Colonic mucosa (tissue), 4 donors: ENCODE measurements at places on chromosomes 5 and 9. TPM values are rescaled to one million over a fixed set of nuclear protein-coding genes. Genes with fewer than 3 reads are reported as not detected.

ANKRD33B gene
- total RNA-seq = 0.47 TPM

SLC34A1 gene
- total RNA-seq = not detected

CDH6 gene
- total RNA-seq = 0.52 TPM

QRFP gene
- total RNA-seq = 0.77 TPM

EIF4E1B gene
- total RNA-seq = not detected

RALGPS1 gene
- total RNA-seq = 22.6 TPM

TLR4 gene
- total RNA-seq = 3.2 TPM

COL15A1 gene
- total RNA-seq = 6.0 TPM

CAVIN4 gene
- not detected for total RNA-seq

IGFBPL1 gene
- total RNA-seq = 0.82 TPM

PCDHA1 gene
- total RNA-seq = not detected

FAM153A gene
- total RNA-seq = 0.52 TPM

BRD3OS gene
- 5.2 TPM for total RNA-seq

OBP2B gene
- total RNA-seq = not detected

DNA sequence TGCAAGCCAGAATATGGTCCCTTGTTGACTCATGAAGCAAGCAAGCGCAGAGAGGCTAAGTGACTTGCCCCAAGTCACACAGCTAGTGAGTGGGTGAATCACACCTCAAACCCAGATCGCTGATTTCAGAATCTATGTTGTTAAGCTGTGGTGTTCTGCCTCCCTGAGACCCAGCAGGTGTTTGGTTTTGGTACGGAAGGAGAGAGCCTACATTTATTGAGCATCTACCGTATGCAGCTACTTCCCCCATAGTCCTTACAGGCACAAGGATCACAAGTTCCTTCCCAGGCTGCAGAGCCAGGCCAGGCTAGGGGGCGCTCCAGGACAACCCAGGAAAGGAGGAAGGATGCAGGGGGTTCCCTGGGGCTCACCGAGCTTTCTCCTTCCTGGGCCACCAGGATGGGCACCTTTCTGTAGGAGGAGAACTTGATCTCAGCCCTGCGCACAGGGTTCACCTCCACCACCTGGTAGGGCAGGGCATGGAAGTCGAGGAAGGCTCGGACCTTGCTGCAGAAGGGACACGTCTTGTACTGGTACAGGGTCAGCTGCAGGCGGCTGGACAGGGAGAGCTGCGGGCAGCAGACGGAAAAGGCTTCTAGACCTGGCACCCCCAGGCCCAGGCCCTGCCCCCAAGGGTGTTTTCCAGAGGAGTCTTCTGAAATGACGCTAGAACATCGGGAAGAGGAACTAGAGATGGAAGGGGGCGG lies 2.5 kb downstream of the PTGES2 start:
- peak; percentile 90 for DNase-seq

- DNase-seq = no peak
Observed at GRCh38 chr9:82597241-82598203, 465.4 kb downstream of the RASEF start.

DNA sequence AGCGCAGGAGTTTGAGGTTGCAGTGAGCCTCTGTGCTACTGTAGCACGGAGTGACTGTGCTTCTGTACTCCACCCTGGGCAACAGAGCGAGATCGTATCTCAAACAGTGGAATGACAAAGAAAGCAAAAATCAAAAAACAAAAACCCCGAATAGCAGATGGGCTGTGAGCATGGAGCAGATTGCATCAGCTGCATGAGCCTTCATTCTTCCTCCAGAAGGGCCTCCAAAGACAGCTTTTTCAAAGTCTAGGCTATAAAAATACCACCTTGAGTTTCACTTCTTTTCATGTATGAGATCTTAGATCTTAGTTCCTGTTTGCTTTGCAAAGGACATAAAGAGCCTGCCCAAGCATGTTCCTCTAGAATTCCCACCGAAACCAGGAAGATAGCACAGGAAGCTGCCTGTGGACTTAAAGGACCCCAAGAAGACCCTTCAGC lies 15.0 kb upstream of the HSPB3 start:
- DNase-seq = no peak

DNA sequence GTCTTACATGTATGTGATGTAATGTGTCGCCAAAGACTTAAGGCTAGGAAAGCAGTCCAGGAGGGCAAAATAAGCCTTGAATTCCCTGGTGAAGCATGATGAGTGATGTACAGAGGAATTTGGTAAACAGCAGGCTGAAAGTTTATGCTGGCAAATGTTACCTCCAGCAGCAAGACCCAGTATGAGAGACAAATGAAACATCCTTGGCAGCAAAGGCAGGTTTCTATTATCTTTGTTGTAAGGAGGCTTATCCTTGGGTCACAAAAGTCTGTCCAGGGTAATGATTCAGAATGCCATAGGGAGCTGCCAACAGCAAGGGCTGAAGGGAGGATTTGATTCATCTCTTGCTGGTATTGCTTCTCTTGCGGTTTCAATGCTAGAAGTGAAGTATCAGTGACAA lies 75.9 kb upstream of the HTR4 start:
- no peak for DNase-seq

DNA sequence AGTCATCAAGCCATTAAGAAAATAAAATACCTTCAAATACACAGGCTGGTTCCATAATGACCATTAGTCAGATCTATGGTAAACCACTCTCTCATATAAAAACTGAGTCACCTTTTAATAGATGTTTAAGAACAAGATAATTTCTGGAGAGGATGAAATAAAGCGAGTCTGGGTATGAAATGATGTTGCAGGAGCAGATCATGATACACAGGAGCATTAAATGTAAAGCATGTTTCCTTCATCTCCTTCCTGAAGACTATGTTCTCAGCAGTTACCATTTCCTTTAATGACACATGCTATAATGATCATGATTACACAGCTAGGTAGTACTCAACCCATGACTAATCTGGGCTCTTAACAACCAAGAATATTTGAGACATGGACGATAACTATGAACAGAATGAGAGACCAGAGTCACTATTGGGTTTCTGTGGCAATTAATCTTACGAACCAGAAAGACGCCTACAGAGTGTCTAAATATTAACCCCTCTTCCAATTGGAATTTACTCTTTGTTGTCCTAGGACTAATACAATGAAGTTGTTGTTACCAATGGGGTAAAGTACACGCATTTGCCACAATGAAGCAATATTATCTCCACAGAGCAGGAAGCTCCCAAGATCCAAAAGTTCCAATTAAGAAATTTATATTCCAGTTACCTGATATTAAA lies 105.6 kb downstream of the NR6A1 start:
- no peak for DNase-seq

DNA sequence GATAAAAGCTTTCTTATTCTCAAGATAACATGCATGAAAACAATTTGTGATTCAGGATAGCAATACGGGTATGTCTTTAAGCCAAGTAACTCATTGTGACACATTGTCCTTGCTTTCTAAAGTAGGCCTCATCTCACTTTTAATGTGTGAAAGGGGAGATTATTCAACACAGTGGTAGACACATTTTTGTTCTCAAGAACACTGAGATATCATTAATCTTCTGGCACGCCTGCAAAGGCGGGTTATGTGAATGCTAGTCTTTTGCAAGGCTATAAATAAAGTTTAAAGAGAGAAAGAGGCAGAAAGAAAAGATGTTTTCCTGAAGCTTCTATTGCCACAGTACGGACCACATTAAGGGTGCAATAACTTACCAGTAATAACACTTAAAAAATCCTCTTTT lies 181.8 kb upstream of the MEF2C start:
- DNase-seq = no peak

- no peak for DNase-seq
Observed at GRCh38 chr9:100939636-100940035, 88.9 kb upstream of the PLPPR1 start.

- DNase-seq = no peak
Observed at GRCh38 chr9:75896193-75896592, 5.7 kb downstream of the PCSK5 start.

GRCh38 chr5:84292000-84292642 lies 92.6 kb downstream of the EDIL3 start:
- no peak for DNase-seq

DNA sequence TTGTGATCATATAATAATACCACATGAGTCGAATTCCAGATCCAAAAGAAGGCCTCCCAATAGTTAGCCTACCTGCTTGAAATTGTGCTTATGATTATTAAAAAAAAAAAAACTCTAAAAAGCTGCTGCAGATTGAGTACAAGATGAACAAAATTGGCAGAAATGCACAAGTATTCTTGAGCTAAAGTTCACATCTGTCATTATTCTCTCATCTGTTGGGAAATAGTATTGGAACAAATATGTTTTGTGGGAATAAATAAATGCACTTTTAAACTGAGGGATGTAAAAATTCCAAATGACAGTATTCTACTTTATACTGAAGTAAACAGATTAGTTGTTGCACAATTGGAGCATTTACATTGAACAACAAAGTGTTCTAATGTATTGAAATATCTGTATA lies 15.7 kb downstream of the DAB2 start:
- no peak for DNase-seq

- DNase-seq = no peak
Observed at GRCh38 chr9:115422932-115423440, 305.0 kb upstream of the TNC start.

DNA sequence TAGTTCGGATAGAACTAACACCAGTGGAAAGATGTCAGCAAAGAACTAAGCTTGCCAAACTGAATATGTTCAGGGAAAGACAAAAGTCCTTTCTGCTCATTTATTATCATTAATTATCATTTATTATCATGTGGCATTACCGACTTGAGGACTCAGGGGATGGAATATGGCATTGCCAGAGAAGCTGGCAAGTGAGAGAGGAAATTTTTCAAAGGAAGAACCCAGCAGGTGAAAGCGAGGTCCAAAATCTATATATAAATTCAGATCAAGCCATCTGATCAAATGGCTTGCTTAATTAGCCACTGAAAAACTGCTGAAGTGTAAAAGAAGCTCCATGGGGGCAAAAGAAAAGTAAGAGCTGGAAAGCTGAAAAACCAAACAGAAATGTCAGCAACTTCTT lies 1049.6 kb upstream of the SEMA6A start:
- DNase-seq = no peak

- DNase-seq = no peak
Observed at GRCh38 chr9:116144555-116144954, 9.0 kb upstream of the PAPPA start.

- no peak for DNase-seq
Observed at GRCh38 chr9:121662891-121663580, 11.6 kb downstream of the DAB2IP start.

- no peak for DNase-seq
Observed at GRCh38 chr9:79684711-79685575, 113.2 kb downstream of the TLE4 start.

DNA sequence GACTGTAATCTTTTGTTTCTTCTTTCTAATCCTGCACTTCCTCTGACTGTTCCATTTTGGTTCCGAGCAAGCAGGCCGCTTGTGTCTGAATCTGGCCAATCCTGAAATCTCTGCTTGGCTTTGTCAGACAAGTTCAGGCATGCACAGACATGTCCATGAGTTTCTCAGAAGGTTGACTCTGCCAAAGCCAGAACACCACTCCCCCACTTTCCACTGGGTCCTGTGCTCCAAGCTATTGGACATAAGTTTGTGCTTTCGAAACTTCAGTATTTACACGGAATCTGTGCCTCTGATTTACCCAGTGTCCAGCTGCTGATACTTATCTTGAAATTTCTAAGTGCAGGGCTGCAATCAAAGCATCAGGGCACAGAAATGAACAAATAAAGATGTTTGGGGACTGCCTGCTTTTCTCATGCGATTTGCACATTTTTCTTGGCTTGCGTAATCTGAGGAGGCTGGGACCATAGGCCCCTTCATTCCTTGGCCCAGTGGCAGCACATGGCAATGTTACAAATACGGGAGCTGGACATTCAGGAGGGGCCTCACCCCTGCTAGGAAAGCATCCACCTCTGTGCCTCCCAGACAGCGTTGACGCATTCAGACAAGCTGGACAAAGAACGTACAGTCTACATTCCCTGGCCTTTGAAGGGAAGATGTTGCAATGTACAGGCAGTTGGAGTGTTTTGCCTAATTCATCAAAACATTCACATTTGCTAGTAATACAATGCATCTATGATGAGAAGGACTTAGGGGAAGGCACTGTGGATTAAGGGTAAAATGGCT lies 209.2 kb upstream of the PAPPA start:
- DNase-seq = peak; percentile 31

GRCh38 chr9:35510754-35511428 lies 21.0 kb downstream of the RUSC2 start:
- DNase-seq = peak; percentile 77

DNA sequence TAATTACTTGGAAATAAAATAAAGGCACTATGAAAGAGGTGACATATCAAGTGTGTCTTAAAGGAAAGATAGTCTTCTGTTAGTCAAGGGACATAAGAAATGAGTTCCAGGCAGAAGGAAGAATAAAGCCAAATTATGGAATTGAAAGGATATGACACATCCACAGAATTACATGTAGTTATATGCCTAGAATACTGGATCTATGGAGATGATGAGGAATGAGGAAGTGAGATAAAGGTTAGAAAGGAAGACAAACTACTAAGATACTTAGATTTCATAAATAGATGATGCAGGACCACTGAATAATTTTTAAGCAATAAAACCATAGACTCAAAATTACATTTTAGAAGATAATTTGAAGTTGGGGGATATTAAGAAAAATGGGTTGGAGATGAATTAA lies 609.8 kb downstream of the PTPRD start:
- DNase-seq = no peak

DNA sequence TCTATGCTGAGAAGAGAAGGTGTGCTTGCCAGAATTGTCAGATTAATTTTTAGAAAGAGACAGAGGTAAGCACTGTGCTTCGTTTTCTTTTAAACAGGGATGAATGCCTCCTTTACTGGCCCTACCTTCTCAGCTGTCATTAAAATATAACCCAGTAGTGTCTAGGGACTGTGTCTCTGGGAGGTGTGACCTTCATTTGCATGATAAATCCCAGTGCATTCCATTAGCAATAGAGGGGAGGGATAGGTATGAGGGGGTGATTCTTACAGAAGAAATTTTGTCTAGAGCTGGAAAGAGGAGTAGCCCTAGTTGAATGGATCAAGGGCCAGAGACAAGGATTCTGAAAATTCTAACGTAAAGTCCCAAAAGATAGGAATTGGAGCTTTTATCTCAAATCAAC lies 351.5 kb downstream of the BNC2 start:
- no peak for DNase-seq

DNA sequence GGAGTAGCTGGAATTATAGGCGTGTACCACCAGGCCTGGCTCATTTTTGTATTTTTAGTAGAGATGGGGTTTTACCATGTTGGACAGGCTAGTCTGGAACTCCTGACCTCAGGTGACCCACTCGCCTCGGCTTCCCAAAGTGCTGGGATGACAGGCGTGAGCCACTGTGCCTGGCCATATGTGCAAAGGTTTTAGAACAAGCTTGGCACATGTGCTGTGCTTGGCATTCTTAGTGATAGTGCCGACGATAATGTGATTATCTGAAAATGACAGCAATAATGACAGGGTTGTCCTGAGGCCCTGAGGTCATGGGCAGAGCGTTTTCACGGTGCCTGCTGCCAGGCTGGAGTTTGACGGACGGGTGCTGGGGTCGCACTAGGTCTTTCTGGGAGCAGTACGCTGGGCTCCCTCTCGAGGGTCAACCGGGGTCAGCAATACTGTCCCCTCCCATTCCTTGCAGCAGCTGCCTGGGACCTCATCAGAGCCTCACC lies 42.6 kb downstream of the HMCN2 start:
- DNase-seq = no peak
